ENCODE measurements at places on chromosomes 13 and 19.

GRCh38 chr19:29837448-29837981 lies 25.7 kb downstream of the CCNE1 start:
- DNase-seq, result no peak

DNA sequence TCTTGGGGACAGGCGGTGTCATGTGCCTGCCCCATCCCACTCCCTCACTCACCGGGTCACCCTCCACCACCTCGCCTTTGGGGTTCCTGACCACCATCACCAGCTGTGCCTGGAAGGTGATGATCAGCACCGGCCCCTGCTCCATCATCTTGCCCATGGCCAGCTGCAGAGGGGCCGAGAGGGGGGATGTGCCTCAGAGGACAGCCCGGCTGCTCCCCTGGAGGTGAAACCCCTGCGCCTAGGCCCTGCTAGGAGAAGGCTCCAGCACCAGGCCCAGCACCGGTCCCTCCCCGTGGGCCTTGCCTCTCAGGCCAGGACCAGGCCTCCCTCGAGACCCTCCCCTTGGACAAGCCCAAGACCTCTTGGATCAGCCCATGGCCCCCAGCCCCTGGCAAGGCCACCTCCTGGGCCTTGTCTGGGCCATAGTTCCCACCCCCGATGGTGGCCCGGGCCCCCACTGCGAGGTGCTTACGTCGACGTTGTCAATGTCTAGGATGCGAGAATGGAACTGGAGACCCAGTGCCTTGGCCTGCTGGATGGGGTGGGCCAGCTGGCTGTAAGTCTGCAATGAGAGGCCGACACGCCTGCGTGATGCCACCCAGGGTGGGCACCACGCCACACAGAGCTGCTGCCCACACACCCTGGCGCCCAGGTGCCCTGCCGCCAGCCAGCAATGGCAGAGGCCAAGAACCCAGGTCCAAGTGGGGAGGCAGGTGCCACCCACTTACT lies 1.8 kb upstream of the CTXN1 start:
- DNase-seq, result no peak

DNA sequence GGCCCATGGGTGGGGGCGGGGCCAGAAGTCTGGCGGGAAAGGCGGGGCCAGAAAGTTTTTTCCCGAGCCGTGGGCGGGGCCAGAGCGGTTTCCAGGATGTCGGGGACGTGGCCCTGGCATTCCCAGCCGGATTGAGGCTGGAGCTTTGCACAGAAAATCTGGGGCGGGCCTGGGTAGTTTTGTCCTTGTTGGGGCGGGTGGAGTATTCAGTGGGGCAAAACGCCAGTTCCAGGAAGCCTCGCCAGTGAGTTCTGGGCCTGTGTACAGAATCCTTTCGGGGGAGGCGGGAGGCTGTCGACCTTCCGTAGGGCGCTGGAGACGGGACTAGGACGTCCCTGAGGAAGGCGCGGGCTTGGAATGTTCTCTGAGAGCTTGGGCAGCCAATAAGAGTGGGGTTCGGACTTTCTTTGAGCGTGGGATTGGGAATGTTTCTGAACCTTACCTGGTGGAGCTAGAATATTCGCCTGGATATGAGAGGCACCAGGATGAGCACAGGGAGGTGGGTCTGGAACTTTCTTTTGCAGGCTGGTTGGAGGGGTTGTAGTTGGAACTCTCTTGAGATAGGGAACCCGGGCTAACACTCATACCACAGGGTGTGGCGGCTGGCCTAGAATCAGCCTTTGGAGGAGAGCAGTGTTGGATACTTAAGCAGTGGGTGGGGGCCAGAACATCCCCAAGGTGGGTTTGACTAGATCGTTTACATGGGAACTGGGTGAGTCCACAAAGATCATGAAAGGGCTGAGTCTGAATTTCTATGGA lies 1.3 kb downstream of the CCDC9 start:
- DNase-seq, result no peak

DNA sequence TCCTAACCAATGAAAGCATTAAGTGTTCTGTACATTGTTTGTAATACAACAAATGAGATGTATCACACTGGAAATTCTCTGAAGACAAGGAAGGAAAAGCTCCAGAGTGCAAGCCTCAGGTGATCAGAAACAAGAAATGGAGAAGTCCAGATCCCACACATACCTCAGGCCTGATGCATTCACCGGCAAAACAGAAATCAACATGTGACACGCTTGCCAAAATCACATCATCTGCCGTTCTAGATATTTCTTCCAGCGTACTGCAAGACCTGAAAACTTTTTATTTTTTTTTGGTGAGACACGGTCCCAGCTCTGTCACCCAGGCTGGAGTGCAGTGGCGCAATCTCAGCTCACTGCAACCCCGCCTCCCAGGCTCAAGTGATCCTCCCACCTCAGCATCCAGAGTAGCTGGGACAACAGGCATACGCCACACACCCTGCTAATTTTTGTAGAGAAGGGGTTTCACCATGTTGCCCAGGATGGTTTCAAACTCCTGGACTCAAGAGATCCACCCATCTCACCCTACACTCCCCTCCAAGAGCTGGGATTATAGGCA lies 48.6 kb downstream of the FOXO1 start:
- no peak for DNase-seq

GRCh38 chr13:51674276-51674675 lies 90.0 kb downstream of the WDFY2 start:
- no peak for DNase-seq

DNA sequence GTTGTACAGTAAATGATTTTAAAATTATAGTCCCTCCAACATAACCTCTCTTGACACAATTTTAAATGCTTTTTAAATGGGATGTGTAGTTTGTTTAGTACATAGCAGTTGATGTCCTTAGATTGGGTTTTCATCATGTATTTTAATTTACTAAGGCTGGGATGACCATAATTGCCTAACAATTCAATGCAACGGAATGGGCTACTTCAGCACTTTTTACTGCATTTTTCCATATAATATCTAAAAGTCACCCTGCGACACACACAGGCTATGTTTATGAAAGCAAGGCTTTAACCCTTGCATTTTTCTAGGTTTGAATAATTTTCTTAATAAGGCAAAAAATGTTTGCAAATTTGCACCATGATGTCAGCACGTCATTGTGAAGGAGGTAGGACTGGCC lies 321.0 kb downstream of the DLEU7 start:
- no peak for DNase-seq
